CD4-positive, alpha-beta T cell (primary cell): ENCODE measurements at places on chromosomes 16 and 17. TPM values are rescaled to one million over a fixed set of nuclear protein-coding genes. Genes with fewer than 3 reads are reported as not detected.

- DNase-seq = no peak
Observed at GRCh38 chr17:56737421-56738161, 96.1 kb downstream of the C17orf67 start.

DNA sequence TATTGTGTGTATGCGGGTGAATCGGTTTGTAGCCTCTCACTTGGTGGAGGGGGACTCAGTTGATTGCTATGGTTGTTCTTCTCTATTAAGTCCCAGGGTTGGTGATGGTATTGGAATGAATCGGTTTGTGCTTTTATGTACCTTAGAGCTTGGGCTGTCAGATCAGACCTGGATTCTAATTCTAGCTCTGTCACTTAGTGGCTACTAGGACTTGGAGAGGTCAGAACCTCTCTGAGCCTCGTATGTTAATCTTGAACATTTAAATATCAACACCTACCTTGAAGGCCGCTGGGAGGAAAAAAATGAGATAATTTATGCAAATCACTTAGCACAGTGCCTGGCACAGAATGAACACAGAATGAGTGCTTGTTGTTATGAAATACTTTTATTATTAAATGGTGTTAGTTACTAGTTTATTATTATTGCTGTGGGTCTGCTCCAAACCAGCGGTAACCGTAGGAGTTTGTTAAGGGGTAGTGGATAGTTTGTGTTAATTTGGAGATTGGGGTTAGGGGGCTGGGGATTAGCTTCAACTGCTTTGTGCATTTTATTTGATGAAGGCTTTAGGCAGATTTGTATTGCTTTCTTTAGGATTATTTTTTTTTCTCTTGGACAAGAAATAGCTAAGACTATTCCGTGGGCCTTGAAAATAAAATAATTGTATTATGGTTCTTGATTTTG, 3.5 kb downstream of the KDM6B start:
- DNase-seq = no peak

- DNase-seq = no peak
Observed at GRCh38 chr17:80221351-80222105, 1.3 kb downstream of the SLC26A11 start.

DNA sequence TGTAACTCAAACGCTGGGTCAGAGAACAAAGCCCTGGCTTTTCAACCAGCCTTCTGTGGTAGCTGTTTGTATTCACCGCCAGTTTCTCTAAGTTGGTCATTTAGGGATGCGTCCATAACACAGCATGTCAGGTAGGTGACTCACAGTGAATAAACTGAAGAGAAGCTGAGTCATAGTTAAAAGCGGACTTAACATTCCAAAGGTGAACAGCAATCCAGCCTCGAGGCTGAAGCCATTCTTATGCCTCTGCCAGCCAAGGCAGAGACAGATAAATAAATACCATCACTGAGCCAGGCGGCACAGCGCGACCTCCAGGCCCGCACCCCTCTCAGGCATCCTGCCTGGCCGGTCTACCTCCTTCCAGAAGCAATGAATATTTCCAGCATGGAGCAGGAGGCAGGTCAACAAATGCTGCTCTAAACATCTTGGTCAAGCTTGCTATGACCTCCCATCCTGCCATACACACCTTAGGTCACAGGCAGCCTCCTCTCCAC, 12.4 kb upstream of the CACNG4 start:
- DNase-seq = no peak

GRCh38 chr17:52823155-52823554, 664.6 kb upstream of the CA10 start:
- no peak for DNase-seq

DNA sequence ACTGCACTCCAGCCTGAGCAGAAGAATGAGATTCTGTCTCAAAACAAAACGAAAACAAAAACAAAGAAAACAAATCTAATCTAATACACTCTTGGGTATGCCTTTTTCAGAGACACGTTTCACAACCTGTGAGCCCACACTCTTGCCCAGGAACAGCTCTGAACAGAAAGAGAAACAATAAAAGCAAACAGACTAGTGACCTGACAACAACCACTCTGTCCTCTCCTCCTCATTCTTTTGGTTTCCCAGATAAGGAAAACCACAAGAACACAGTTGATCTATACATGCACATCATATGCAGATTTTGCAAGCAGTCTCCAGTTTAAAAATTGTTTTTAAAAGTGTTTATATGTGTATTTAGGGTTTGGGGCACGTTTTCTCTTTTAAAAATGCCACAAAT, 1.3 kb downstream of the MKS1 start:
- DNase-seq = no peak

DNA sequence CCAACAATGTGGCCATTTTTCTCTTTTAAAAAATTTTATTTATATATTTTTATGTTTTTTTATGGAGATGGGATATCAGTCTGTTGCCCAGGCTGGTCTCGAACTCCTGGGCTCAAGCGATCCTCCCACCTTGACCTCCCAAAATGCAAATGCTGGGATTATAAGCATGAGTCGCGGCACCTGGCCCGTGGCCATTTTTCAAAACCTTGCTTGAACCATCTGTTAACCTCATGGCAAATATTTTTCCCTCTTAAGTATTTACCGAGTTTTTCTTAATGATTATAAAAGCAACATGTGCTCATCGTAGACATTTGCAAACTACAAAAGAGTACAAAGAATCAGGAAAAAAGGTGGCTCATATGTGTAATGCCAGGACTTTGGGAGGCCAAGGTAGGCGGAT, 127.6 kb downstream of the ABCC6 start:
- DNase-seq = no peak

DNA sequence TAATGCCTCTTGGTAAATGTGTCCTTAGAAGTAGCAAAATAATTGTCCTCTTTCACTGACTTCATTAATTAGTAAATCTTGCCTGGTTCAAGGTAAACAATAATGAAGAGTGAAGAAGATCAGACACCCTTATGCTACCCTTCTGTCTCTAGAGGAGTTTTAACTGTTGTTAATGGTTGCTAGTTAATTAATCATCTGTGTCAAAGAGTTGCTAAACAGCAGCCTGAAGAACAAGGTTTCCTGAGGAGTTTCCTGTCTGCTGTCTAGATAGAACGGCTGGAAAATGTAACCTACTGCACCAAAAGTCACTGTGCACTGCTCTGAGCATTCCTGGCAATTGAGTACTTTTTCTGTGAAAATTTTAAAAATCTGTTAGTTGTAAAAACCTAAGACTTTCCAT, 131.3 kb downstream of the NLK start:
- no peak for DNase-seq

DNA sequence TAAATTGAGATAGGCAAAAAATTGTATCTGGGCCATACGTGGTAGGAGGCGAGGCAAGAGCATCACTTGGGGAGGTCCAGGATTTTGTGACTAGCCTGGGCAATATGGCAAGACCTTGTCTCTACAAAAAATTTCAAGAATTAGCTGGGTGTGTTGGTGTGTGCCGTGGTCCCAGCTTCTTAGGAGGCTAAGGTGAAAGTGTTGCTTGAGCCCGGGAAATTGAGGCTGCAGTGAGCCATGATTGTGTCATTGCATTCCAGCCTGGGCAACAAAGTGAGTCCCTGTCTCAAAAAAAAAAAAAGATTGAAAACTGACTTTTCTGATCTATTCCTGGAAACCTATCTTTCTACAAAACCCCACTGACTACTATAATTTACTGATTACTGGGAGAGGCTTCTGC, 26.7 kb downstream of the CDK12 start:
- no peak for DNase-seq

- DNase-seq = no peak
Observed at GRCh38 chr16:88435437-88436355, 17.4 kb upstream of the ZFPM1 start.

- DNase-seq = no peak
Observed at GRCh38 chr16:330741-331140, 21.8 kb downstream of the AXIN1 start.

DNA sequence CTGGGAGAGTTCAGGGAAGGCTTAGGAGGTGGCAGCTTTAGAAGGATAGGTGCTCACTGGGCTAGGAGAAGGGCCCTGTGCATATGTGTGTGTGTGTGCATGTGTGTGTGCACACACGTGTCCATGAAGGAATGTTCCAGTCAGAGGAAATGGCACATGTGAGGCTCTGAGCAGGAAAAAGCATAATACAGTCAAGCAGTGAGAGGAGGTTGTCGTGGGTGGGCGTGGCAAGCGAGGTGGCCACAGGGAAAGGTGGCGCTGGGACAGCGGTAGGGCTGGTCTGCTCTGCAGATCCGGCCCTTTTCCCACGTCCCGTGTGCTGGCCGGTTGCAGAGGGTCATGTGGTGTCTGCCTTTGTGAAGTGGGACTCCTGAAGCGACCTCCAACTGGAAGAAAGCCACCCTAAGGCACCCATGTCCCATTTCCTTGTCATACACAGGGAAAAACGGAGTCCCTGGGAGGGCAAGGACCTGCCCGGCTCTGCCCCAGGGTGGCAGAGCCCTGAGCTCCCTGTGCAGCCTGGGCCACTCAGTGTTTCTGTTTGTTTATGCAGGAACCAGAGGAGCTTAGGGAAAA, 40.1 kb downstream of the NT5M start:
- DNase-seq = no peak

DNA sequence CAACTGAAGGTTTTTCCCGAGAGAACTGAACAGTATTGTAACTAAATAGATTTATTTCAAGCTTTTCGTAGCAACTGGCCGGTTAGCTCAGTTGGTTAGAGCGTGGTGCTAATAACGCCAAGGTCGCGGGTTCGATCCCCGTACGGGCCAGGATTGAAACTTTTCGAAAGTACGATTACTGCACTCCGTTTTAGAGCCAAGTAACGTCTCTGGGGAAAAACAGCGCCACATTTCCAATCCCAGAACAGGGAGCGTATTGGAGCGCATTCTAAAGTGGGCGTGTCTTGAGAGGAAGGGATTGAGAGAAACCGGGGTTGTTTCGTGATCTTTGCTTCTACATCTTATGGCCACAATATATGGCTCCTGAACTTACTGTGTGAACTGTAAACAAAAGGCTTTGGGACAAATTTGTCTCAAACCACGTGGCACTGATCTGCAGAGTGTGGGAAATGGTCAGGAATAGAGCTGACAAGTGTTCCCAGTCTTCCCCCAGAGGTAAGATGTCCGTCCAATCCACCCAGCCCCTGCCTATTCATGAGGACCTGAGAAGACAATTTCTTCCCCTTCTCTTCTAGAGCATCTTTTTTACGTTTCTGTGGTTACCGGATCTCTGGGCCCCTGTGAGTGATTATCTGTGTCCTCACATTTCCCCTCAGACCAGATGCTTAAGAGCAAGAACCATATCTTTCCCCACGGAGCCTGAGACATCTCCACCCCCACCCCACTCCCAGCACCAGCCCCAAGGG, 2.3 kb downstream of the BORCS6 start:
- peak; percentile 93 for DNase-seq

DNA sequence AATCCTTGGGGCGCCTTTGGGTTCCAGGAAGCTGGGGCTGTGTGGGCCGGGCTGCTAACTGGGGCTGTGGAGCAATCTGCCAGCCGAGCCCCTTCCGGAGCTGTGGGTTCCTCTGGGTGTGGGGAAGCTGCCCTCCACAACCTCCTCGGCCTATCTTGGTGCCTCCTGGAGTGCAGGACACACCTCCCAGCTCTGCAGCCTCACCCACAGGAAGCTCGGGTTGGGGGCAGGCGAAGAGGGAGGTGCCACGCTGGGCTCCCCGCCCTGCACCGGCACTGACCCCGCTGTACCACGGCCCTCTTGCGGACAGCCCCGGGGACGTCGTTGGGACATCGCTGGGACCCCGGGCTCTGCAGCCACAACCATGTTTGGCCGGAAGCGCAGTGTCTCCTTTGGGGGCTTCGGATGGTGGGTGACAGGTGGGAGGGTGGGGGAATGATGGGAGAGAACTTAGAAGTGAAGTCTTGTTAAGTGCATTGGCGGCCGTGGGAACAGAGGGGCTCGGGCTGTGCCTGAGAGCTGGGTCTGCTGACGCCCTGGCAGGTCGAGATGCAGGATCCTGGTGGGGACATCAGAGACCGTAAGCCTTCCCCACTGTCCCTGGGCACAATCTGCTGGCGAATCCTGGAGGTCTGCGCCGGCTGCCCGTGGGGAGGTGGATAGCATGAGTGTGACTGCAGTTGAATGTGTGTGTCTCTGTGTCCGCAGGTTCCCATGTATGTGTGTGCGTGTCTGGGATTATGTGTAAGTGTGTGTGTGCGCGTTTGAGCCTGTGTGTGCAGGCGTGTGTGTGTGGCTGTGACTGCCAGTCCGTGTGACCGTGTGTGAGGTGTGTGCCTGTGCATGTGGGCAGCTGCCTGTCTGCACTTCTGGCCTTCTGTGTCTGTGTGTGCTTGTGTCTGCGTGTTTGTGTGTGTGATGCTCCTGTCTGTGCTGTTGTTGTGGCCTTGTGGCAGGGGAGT, at the start of gene RAP1GAP2:
Gene RAP1GAP2, plus strand, starts transcription at position 275 of the 962 bp plus-strand sequence. Its CDS starts 90 bp downstream, at position 365.
- peak; percentile 75 for DNase-seq

GRCh38 chr17:81831957-81832607, 1.0 kb downstream of the MCRIP1 start:
- DNase-seq = peak; percentile 27

GRCh38 chr16:4360538-4361021, 9.5 kb upstream of the PAM16 start:
- DNase-seq = peak; percentile 48

GRCh38 chr17:33522623-33523022, 229.5 kb upstream of the ASIC2 start:
- DNase-seq = no peak

GRCh38 chr17:77867308-77867781, 91.2 kb upstream of the TNRC6C start:
- no peak for DNase-seq

- DNase-seq = no peak
Observed at GRCh38 chr17:34755371-34755770, 176.0 kb downstream of the TMEM132E start.

DNA sequence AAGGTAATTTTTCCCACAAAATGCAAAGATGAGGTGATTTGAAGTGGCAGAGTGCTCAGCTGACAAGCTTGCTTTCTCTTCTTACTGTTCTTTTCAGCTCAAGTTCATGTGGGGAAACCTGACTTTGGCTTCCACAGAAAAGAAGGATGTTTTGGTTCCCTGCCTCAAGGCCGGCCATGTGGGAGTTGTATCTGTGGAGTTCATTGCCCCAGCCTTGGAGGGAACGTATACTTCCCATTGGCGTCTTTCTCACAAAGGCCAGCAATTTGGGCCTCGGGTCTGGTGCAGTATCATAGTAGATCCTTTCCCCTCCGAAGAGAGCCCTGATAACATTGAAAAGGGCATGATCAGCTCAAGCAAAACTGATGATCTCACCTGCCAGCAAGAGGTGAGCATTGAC, 18.4 kb upstream of the TMEM106A start:
- DNase-seq = no peak

- DNase-seq = no peak
Observed at GRCh38 chr17:74529243-74529642, 2.0 kb downstream of the CD300LB start.

GRCh38 chr16:87620201-87620495, 17.8 kb downstream of the JPH3 start:
- no peak for DNase-seq

- DNase-seq = peak; percentile 42
Observed at GRCh38 chr16:11256661-11257130, 692 bp upstream of the SOCS1 start.

GRCh38 chr17:27810902-27811557, 10.7 kb upstream of the NOS2 start:
- no peak for DNase-seq

GRCh38 chr17:65049085-65049756, 7.3 kb downstream of the GNA13 start:
- no peak for DNase-seq

The ENPP7 gene
- not detected for total RNA-seq

The MYH11 gene
- total RNA-seq = not detected

The CA7 gene
- not detected for total RNA-seq

The NEK8 gene
- total RNA-seq = 4.7 TPM

The MT1A gene
- total RNA-seq = not detected

The TEKT1 gene
- not detected for total RNA-seq

The KRTAP9-2 gene
- not detected for total RNA-seq

The SEZ6L2 gene
- total RNA-seq = not detected

The DHRS13 gene
- 34.3 TPM for total RNA-seq
